Activated T-helper 17 cell treated with anti-CD3 and anti-CD28 coated beads, Interleukin-2, amount 50 U/mL, for 72 hours (primary cell): ENCODE measurements at places on chromosomes 1 and 21. TPM values are rescaled to one million over a fixed set of nuclear protein-coding genes. Genes with fewer than 3 reads are reported as not detected.

Gene TBX19
- 1.8 TPM for total RNA-seq

DNA sequence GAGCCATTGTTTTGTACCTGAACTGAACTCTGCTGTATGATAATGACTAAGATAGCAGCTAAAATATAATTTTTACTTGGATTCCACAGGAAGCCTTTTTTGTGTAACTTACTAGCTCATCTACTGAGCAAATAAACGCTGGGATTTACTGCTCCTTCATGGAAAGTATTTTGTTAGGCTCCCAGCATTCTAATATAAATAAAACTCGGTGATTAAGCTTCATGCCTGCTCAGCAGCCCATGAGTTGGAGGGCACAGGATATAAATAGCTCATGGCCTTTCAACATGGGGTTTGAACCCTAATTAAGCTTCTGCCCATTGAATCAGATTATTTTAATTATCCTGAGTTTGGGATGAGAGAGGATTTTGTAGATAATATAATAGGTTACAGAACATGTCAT lies 180.0 kb downstream of the PCP4 start:
- ATAC-seq = no peak

Gene PDZK1
- 0.82 TPM for total RNA-seq

DNA sequence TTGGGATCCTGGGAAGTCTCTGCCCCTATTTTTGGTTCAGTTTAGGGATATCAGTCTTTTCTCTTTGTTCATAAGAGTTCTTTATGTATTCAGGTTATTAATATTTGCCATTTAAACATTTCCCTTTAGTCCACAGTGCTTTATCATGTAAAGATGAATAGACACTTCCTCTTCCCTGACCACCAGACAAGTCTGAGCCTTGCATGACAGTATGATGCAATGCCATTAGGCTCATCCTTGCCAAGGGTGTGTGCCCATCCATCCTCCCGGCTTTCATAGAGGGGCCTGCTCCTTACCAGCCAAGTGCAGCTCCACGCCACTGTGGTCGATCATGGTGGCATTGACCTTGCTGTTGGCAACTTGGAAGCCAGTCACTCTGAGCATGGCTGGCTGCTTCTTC lies 52.1 kb downstream of the ZSCAN20 start:
- ATAC-seq = no peak

Gene FMN2
- not detected for total RNA-seq

DNA sequence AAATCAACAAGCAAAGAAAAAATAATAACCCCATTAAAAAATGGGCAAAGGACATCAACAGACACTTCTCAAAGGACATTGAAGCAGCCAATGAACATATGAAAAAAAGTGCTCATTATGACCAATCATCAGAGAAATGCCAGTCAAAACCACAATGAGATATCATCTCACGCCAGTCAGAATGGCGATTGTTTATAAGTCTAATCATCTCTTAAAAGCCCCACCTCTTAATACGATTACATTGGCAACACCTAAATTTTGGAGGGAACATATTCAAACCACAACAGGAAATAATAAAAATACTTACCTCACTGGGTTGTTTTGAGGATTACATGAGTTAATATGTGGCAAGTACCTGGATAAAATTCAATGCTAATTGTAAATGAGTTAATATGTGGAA lies 57.1 kb upstream of the PLPPR4 start:
- ATAC-seq = no peak
